ENCODE measurements at places on chromosomes 2 and 18.

GRCh38 chr2:224145751-224146355 is 106.8 kb upstream of the SERPINE2 start:
- DNase-seq = no peak

DNA sequence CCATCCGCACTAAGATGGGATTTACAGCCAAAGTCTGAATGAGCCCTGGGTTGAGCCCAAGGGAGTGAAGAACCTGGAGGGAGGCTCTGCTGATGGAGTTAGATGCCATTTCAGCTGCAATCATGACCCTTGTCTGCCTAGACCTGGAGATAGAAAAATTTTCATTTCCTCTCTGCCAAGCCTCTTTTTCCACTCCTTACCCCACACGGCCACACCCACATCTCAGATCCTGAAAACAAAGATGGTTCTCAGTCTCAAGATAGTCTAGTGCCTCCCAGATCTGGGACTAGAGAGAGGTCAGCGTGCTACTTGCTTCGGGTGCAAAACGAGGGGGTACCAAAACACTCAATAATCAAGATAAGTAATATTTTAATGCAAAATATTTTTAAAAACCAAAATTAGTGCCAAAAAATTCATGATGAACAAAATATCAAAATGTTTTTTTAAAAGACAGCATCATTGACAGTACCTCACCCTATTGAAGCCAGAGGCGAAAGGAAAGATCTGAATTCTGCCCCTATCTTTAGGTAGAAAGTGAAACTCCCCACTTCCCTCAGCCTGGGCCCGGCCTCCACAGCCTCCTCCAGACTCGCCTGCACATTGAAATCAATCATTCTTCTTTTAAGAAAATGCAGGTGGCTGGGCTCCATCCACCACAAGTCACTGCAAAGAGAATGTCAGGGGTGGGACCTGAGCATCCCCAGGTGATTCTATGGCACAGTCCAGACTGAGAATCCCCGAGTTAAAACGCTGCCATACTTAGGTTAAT is 57.8 kb upstream of the GPR45 start:
- DNase-seq = no peak

DNA sequence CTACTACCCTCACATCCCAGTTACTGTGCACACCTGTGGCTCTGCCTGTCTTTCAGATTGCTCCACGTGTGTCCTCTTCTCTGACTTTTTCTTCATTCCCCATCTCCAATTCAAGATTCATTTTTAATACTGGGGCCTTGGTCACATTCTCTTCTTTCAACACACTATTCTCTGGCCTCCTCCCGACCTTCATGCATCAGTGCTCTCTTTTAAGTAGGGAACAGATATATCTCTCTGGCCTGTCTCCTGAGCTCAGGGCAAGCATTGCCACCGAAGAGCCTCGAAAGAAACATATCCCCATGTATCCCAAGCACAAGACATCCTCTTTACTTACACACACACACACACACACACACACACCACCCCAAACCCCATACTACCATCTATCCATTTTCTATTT is 21.6 kb upstream of the PAX8 start:
- no peak for DNase-seq

DNA sequence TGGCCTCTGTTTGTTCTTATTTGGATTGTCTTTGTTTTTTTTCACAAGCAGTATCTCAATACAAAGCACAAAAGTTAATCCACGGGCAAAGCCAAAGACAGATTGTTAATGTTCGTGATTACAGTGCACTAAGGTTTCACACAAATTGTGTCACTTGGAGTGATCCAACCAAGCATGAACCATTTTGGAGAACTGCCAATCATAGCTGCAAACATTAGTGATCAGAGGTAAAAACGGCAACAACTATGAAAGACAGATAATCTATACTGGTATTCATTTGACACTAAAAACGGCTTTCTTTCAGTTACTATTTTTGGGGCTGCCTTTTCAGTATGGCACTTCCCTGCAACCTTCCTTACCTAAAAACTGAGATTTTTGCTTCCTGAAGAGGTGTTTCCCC is 213.1 kb upstream of the GULP1 start:
- no peak for DNase-seq

DNA sequence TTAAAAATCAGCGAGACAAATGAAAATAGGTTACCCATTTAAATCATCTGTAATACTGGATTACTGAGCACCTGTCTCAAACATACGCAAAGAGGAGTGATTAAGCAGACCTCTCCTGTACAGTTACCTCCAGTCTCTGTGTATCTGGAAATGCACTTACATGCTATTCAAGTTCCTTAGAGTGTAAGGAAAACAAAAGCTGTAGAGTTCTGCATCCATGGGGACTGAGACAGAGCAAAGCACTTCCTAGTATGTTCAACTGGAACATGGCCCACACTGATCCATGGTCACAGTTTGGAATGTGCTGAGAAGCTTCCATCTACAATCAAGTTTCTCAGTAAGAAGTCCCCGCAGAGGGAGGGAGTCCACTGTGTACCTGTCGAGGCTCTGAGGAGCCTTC is 63.9 kb downstream of the PPP4R1 start:
- DNase-seq = no peak

DNA sequence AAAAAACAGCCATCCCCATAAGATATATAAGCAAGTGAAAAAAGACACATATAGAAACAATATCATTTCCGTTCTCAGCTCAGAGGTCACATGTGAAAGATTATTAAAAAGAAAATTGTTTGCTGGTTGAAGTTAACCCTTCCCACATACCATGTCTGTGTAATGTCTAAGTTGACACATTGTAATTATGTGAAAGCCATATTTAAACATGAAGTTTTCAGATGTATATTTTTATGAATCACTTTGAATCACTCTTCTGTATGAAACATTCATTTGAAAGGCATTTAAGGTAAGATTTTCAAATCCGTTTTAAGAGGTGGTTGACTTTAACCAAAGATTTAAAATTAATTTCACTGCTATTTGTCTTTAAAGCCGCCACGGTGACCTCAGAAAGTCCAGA is 441.9 kb downstream of the RND3 start:
- no peak for DNase-seq

GRCh38 chr2:43794956-43795355 is 21.1 kb downstream of the DYNC2LI1 start:
- DNase-seq = no peak

- no peak for DNase-seq
Measured at GRCh38 chr18:34292594-34292993, 67.9 kb upstream of the NOL4 start.

GRCh38 chr2:38887347-38887746 is 2.3 kb upstream of the ARHGEF33 start:
- DNase-seq = no peak

DNA sequence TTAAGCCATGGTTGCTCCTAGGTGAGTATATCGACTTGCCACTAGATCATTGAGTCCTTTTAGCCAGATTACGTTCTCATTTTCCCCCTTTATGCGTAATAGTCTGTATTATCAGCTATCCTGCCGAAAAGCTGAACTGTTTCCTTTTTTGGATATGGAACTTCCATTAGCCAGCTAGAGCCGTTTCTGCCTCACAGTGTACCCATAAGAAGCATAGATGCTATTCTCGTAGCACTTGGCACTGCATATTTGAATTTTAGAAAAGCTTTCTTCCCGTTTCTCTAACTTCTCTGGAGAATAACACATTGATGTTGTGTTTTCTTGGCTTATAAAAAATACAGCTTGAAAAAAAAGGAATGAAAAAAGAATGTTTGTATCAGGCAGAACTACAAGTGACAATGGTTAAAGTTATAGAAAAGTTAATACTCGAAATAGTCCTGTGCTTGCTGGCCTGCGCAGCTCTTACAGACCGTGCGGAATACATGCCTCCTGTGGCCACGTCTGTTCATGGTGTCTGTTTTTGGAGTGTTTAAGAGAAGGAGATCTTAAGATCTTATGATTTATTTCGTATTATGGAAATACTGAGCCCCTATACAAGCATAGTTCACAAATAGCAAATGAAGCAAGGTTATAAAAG is 710 bp downstream of the DUSP19 start:
- DNase-seq = no peak

Measured in effector memory CD8-positive, alpha-beta T cell (primary cell).